ENCODE measurements at places on chromosomes 7 and 10.

GRCh38 chr7:8217200-8218068 lies 44.5 kb downstream of the ICA1 start:
- peak; percentile 27 for DNase-seq

- DNase-seq = no peak
Observed at GRCh38 chr10:11795101-11795920, 27.8 kb upstream of the PROSER2 start.

DNA sequence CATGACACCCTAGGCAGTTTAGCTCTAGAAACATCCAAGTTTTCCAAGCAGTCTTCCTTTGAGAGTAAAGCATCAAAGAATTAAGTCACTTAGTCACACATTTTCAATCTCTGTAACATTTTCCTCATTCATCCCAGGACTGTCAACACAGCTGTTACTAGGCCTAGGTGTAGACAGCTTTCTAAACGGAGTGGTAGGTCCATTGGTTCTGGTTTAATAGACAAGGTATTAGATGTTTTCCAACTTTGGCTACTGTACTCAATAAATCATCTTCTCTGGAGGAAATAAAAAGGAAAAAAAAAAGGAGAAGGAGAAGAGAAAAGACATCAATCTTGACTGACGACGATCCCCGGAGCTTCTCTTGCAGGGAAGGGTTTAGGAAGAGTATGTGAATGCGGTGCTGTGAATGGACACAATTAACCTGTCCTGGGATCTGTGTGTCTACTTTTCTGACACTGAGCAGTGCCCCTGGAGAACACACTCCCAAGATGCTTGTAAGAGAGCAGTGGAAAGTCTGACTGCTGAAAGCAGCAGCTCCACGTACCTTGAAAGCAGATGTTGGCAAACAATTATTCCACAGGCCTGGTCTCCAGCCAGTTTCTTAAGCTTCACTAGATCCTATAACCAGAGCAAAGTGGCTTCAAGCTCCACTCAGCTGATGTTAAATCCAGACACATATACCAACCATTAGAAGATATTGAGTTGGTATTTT lies 59.1 kb downstream of the CXCL12 start:
- no peak for DNase-seq

DNA sequence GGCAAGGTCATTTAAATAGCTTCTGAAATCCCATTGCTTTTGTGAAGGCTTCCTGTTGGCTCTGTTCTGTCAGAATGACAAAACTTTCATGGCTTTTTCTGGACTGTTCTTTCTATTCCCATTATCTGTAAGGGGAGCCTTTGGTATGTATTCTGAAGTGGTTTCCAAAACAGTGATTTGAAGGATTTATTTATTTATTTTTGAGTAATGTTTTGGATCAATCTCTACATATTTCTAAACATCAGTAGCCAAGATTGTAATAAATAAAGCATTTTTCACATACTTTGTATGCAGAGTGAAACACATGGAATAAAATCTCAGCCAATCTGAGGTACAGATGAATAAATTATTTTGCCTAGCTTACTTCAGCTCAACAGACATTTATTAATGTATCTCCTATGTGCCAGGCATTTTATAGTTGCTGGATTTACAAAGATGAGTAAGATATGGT lies 121.1 kb downstream of the BBS9 start:
- no peak for DNase-seq

GRCh38 chr7:42372479-42372878 lies 135.5 kb upstream of the GLI3 start:
- no peak for DNase-seq

GRCh38 chr7:100358027-100358856 lies at the start of gene PILRB:
Gene PILRB (plus strand): TSS chr7:100358117. CDS start chr7:100358303, 186 bp downstream.
- DNase-seq = no peak

GRCh38 chr7:27245798-27246691 lies 3.4 kb downstream of the EVX1 start:
- DNase-seq = no peak

Measured in CD4-positive, alpha-beta T cell treated with Interleukin-17A for 4 hours (primary cell).